T-helper 1 cell (primary cell): ENCODE measurements at places on chromosomes 5 and 9.

DNA sequence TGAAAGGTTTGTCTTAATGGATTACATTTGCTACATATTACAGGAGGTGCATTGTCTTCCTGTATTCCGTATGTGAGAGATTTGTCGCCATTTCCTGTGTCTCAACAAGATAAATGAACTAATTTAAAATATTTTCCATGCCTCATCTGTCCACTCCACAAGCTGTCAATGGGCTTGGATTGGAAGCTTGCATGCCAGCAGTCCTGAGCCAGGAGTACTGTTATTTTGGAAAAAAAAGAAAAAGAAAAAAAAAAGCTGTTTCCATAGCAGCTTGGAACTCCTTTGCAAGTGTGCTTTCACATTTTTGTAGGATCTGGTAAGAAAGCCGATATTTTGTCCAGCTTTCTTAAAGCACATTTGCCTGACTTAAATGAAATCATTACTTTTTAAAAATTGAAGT is 330.8 kb downstream of the KDM4C start:
- no peak for DNase-seq

GRCh38 chr5:133149345-133149744 is 97.5 kb downstream of the HSPA4 start:
- DNase-seq: no peak

DNA sequence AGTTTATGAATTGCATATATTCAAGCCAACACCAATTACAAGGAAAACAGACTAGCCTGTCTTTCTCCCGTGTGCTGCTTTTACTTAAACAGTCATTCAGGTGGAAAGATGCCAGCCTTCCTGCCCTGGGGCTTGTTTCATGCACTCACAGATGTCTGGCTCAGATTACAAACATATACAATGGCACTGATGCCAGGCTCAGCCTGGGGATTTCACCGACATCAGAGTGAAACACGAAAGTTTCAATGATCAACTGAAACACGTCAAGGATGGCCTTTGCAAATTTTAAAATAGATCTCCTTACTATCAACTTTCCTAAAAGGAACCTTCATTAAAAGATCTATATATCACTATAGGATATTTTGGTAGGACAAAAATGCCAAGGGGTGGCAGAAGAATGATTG is 1576.5 kb downstream of the EFNA5 start:
- DNase-seq: no peak

GRCh38 chr5:31124026-31124425 is 69.5 kb upstream of the CDH6 start:
- DNase-seq: no peak

DNA sequence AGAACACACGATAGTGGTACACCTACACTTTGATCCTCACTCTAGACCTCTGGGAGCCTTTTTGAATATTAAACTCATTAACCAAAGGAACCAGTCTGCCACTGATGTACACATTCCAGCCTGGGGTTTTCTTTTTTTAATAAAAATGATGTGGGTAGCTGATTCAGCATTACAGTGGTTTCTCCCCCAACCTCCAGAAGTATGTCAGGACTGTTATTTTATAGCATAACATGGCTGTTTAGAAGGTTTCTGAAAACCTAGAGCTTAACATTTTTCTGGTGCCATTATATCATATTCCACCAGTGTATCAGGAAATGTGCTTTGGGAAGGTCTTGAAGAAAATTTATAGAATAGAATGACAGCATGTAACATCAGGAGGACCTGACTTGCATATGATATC is 540.9 kb upstream of the WWC1 start:
- no peak for DNase-seq

DNA sequence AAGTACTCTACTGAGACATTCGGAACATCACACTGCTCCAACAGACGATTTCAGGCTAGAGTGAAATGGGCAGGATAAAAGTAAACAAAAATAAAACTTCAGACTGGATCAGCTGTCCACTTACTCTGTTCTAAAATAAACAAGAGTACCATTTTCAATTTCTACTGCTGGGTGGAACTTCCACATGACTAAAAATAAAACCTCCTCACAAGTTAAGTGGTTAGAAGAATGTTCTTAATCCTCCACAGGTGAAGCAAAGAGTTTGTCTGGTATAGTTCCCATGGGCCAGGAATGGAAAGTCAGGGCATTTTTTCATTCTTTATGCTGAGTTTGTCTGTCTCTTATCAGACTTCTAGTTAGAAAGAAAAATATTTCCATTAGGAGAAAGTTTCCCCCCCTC is 15.7 kb downstream of the NUDT12 start:
- no peak for DNase-seq

- no peak for DNase-seq
These were observed 43.4 kb upstream of the CDKN2B start for GRCh38 chr9:22052376-22052945.

DNA sequence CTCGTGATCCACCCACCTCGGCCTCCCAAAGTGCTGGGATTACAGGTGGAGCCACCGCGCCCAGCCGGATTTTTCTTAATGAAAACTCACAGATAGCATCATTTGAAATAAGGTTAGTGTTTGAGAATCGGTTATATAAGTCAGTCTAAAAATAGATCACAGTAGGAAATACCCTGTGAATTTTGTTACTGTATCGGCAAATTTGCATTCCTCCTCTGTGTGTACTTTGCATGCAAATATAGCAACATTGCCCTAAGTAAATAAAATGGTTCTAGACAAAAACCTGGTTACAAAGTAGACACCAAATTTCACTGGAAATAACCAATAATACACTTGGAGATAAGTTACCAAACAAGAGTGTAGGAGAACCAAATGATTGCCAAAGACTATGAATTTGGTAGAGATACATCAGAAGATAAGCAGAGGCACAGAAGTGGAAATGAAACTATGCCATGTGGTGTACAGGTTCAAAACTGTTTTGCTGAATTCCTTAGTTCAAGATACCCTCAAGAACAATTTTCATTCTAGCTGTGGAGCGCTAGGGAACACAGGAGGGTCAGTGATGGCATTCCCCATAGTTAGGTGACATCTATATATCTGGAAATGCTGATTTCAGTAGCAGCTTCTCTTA is 58.1 kb downstream of the ICE1 start:
- no peak for DNase-seq

GRCh38 chr5:145178641-145179523 is 656.3 kb downstream of the PRELID2 start:
- DNase-seq: no peak

DNA sequence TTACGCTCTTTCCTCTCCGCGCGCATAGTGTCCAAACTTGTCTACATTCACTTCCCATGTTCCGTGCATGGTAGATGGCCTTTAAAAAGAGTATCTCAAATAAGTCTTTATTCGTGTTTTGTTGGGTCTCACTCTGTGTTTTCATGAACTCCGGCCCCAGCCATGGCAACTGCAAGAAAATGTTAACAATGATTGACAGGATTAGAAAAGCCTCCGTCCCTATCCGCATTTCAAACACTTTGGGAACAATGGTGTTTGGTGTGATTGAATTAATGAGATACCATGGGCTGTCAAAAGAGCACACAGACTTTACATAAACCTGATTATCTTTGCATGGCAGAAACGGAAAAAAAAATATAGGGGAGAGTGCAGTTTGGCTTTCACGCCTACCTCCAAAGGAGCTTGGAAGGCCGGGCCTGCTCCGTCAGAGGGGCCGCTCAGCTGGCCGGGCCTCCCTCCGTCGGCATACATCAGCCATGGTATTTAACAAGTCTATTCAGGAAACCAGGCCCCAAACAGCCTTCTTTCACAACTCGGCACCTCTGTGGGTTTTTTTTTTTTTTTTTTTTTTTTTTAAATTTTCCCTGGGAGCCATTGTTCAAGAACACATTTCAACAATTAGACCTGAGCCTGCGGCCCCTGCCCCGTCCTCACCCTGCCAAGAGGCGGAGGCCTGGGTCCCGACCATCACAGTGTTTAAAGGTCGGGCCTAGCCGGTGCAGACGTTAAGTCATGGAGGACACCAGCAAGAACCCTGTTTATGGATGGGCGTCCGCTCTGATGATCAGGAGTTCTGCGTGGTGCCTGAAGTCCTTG is 323.8 kb upstream of the IRX4 start:
- no peak for DNase-seq

DNA sequence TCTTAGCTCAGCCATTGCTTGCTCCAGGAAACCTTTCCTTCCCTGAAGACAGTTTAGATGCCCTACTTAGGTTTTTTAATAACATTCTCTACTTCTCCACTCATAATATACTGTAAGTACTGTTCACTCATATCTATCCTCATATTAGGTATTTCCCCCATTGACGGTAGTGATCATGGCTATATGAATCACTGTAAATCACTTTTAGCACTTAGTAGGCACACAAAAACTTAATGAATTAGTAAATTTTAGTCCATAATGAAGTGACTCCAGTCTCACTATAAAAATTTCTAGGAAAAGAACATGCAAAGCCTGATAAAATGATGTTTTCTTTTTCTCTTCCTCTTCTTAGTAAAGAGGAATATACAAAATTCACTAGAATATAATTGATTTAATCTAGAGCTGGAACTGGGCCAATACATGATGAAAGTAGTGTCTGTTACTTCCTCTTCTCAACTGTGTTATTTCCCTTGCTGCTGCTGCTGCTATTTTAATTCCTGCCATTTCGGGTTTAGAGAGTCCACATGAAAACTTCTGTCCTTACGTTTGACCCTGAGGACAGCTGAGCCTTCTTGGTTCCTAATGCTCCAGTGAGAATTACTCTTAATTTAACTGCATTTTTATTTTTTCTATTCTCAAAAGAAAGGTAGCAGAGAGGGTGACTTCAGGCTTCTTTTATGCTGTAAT is 73.5 kb downstream of the LNPEP start:
- no peak for DNase-seq

DNA sequence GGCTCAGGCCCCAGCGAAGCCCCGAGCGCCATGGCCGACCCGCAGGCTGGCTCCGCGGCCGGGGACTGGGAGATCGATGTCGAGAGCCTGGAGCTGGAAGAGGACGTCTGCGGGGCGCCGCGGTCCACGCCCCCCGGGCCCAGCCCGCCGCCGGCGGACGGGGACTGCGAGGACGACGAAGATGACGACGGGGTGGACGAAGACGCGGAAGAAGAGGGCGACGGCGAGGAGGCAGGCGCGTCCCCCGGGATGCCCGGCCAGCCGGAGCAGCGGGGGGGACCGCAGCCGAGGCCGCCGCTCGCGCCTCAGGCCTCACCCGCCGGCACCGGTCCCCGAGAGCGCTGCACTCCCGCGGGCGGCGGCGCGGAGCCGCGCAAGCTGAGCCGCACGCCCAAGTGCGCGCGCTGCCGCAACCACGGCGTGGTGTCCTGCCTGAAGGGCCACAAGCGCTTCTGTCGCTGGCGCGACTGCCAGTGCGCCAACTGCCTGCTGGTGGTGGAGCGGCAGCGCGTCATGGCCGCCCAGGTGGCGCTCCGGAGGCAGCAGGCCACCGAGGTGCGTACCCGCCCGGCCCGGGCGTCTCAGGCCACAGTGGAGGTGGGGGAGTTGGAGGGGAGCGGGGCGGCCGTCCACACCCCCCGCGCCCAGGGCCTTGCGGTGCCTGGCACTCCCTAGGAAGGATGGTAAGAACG is 1.6 kb downstream of the DMRT2 start:
- DNase-seq: no peak

DNA sequence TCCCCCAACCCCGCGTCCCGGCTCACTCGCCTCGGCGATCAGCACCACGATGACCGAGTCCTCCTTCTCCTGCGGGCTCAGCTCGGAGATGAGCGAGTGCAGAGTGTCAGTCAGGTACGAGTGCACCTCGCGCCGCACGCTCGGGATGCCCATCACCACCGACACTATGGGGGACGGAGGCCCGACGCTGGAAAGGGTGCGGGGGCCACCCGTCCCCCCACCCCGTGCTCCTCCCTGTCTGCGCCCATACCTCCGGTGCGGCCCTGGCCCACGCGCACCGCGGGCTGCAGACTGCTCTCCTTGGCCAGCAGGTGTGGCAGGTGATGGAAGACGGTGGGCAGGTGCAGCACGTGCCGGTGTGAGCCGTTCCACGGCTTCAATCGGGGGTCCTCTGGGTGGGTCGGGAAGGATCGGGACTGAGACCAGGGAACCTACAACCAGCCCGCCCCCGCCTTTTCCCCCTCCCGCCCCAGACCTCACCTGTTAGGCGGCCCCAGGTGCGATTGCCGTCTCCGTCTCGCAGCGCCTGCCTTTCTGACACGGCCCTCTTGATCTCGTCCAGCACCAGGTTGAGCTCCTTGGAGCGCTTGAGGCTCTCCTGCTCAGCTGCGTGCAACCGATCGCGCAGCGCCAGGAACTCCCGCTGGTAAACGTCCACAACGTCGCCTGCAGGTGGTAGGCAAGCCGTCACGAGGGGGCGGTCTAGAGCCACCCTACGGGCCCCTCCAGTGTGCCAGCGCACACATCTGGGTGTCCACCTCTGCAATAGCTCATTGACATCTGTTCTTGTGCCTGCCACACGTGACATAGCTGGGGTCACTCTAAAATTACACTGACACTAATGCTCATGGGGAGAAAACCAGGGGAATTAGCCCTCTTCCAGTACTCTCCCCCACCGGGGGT is 5.1 kb downstream of the MGAT4B start:
- peak; percentile 67 for DNase-seq

- no peak for DNase-seq
These were observed 1.6 kb upstream of the CD72 start for GRCh38 chr9:35619800-35620158.

GRCh38 chr5:173829826-173830225 is 58.3 kb upstream of the CPEB4 start:
- no peak for DNase-seq

DNA sequence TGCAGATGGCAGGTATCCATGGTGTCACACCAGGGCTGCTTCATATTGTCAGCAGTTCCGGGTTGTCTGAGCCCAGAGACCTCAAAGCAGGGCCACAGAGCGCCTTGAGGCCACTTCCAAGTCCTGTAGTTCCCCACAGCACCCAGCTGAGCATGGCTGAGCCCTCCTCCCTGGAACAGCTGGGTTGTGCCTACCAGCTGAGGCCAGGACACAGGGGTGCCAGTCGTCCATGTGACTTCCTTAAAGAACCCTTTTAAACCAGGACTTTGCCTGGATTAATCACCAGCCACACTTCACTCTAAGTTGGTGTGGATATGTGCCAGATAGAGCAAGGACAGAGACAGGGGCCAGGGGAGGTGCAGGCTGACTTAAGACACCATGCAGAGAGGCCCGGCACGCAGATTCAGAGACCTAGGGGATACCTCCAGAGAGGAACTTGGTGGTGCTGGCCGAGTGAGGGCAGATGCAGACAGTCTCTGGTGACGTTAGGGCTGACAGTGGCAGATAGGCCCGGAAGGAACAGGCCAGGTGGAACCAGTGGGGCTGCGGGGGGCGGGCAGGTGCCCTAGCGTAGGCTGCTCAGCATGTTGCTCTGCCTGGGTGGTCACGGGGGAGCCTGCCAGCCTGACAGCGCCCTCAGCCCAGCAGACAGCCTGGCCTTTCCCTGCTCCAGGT is 142.7 kb downstream of the CACNA1B start:
- DNase-seq: no peak

GRCh38 chr5:172479034-172479783 is 24.9 kb upstream of the SH3PXD2B start:
- no peak for DNase-seq

GRCh38 chr9:131656356-131657036 is 83.4 kb downstream of the RAPGEF1 start:
- peak; percentile 56 for DNase-seq

- no peak for DNase-seq
These were observed 5.6 kb downstream of the C5orf24 start for GRCh38 chr5:134851307-134851923.

GRCh38 chr9:100084128-100084453 is 14.7 kb downstream of the ERP44 start:
- DNase-seq: no peak
